ENCODE measurements at places on chromosomes 2 and 18. TPM values are rescaled to one million over a fixed set of nuclear protein-coding genes. Genes with fewer than 3 reads are reported as not detected.

The EHD3 gene
- total RNA-seq, result 3.6 TPM

The WDFY1 gene
- total RNA-seq, result 51.3 TPM

The CLEC4F gene
- total RNA-seq, result 2.7 TPM

The CELF4 gene
- not detected for total RNA-seq

The ZNF532 gene
- total RNA-seq, result 41.7 TPM

The KATNAL2 gene
- total RNA-seq, result 7.8 TPM

The SGPP2 gene
- 15.3 TPM for total RNA-seq

The RAB17 gene
- 3.5 TPM for total RNA-seq

The LRRTM4 gene
- total RNA-seq, result not detected

The EVX2 gene
- not detected for total RNA-seq

The SLC14A1 gene
- 5.6 TPM for total RNA-seq

The AMER3 gene
- total RNA-seq, result not detected

The PROKR1 gene
- 3.6 TPM for total RNA-seq

The SOCS6 gene
- total RNA-seq, result 21.1 TPM

The SCYGR4 gene
- 0.84 TPM for total RNA-seq

The CAPN14 gene
- total RNA-seq, result not detected

The CTNNA2 gene
- total RNA-seq, result not detected

The KYNU gene
- 9.3 TPM for total RNA-seq

The COL4A4 gene
- 0.56 TPM for total RNA-seq

The TWIST2 gene
- 141 TPM for total RNA-seq

The AOX1 gene
- total RNA-seq, result 350 TPM
